CD14-positive monocyte (primary cell): ENCODE measurements at places on chromosomes 16 and 17.

DNA sequence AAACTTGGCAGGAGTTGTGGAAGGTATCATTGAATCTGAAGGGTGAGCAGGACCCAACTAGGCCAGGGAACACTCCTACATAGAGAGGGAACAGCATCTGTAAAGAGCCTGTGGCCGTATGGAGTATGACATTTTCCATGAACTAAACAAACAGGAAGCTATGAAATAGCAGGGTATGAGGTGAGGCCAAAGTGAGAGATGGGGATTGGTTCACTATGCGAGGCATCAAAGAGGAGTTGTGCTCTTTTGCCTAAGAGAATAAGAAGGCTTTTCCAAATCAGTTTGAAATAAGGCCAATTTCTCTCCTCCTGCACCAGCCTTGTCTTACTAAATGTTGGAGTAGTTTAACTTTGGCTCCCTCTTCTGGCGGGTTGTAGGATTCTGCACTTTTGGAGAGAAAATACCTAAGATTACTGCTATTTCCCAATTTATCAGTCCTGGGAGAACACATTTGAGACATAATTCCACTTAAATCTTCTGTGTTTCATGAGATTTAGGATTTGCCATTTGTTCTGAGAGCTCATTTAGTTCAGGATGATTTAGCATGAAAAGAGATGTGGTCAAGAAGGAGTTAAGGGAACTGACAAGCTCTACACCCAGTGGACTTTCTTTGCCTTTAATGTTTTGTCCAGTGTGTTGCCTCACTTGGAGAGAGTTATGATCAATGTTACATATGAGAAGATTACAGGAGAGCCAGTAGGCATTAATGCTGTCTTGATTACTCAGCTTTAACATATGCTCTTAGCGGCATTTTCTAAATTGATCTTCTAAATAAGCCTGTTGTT is 55.4 kb downstream of the TNRC6C start:
- no peak overlapping the region for H3K27ac ChIP-seq
- H3K4me3 ChIP-seq: no peak overlapping the region
- H3K27me3 ChIP-seq: no peaks in the 10 kb centered on the region
- H3K36me3 ChIP-seq: peaks cover 8% of the 10 kb centered on the region
- DNase-seq: peak; percentile 54

- peaks cover 20% of the 10 kb centered on the region for H3K27me3 ChIP-seq
- no peaks in the 10 kb centered on the region for H3K36me3 ChIP-seq
Measured at GRCh38 chr16:89246383-89246902, 28.9 kb downstream of the ZNF778 start.

DNA sequence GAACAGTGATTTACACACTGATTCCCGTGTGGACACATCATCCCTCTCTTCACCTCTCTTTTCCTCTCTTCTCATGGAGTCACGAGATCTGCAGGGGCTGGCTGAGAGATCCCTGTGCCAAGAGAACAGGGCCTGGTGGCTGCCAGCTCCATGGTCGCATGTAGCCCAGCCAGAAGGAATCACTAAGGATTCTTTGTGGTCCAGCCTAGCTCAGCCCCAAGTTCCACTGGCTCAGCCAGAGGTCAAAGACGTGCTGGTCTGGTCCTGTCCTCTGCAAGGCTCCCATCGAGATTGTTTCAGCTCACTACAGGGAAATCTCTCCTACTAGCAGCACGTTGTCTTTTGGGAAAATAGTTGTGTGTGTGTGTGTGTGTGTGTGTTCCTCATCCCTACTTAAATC is 66.4 kb downstream of the NDEL1 start:
- H3K4me1 ChIP-seq: no peaks in the 10 kb centered on the region
- no peak overlapping the region for H3K27ac ChIP-seq
- no peaks in the 10 kb centered on the region for H3K27me3 ChIP-seq
- no peak overlapping the region for H3K4me3 ChIP-seq
- no peaks in the 10 kb centered on the region for H3K36me3 ChIP-seq

GRCh38 chr17:47338026-47338425 is 14.3 kb downstream of the EFCAB13 start:
- no peak for DNase-seq
- H3K27ac ChIP-seq: no peak overlapping the region
- no peak overlapping the region for H3K4me3 ChIP-seq
- no peaks in the 10 kb centered on the region for H3K36me3 ChIP-seq
- H3K4me1 ChIP-seq: peaks cover 5% of the 10 kb centered on the region

GRCh38 chr16:31329671-31330552 is 25.1 kb upstream of the ITGAX start:
- no peaks in the 10 kb centered on the region for H3K4me1 ChIP-seq
- no peak overlapping the region for H3K27ac ChIP-seq
- no peak for DNase-seq

GRCh38 chr16:85017151-85017550 is 5.8 kb upstream of the ZDHHC7 start:
- H3K27ac ChIP-seq: peak overlapping the region; percentile 89
- H3K27me3 ChIP-seq: no peaks in the 10 kb centered on the region
- no peaks in the 10 kb centered on the region for H3K36me3 ChIP-seq
- DNase-seq: peak; percentile 94
- peaks cover 65% of the 10 kb centered on the region for H3K4me1 ChIP-seq

- no peaks in the 10 kb centered on the region for H3K36me3 ChIP-seq
- H3K4me1 ChIP-seq: peaks cover 39% of the 10 kb centered on the region
- peak overlapping the region; percentile 69 for H3K27ac ChIP-seq
- peak; percentile 44 for DNase-seq
- H3K4me3 ChIP-seq: peak overlapping the region; percentile 76
Measured at GRCh38 chr16:79599837-79600637, 500 bp downstream of the MAF start.

GRCh38 chr17:10777890-10778289 is 26.0 kb downstream of the TMEM238L start:
- peaks cover 17% of the 10 kb centered on the region for H3K4me1 ChIP-seq
- DNase-seq: no peak
- H3K27me3 ChIP-seq: no peaks in the 10 kb centered on the region
- H3K36me3 ChIP-seq: no peaks in the 10 kb centered on the region

GRCh38 chr17:63495491-63495890 is 18.6 kb downstream of the ACE start:
- no peaks in the 10 kb centered on the region for H3K4me1 ChIP-seq
- H3K4me3 ChIP-seq: no peak overlapping the region
- no peak overlapping the region for H3K27ac ChIP-seq

- H3K4me1 ChIP-seq: peaks cover 37% of the 10 kb centered on the region
- H3K27ac ChIP-seq: no peak overlapping the region
- peaks cover 4% of the 10 kb centered on the region for H3K36me3 ChIP-seq
- DNase-seq: no peak
- no peaks in the 10 kb centered on the region for H3K27me3 ChIP-seq
- no peak overlapping the region for H3K4me3 ChIP-seq
Measured at GRCh38 chr17:27496971-27497370, 40.7 kb downstream of the KSR1 start.

GRCh38 chr16:73049511-73049910 is 1.6 kb upstream of the ZFHX3 start:
- no peak for DNase-seq
- H3K4me3 ChIP-seq: no peak overlapping the region
- H3K36me3 ChIP-seq: no peaks in the 10 kb centered on the region
- H3K4me1 ChIP-seq: peaks cover 40% of the 10 kb centered on the region
- H3K27ac ChIP-seq: no peak overlapping the region

DNA sequence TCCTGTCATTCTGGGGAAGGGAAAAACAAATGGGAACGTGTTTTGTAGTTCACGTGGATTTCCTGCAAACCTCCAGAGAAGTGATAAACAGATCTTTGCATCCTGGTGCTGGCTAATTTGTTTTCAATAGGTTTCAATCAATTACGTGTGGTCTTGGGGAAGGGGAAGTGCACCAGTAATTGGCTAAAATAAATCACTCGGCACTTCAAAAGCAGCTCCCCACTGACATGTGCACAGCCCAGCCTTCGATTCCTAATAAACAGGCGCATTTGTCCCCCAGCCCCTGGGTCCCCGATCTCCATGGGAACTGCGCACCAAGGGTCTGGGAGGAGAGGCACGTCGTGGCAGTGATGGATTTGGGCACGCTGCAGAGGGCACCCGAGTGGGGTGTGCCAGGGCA is 112.9 kb upstream of the GSE1 start:
- no peaks in the 10 kb centered on the region for H3K36me3 ChIP-seq
- no peaks in the 10 kb centered on the region for H3K4me1 ChIP-seq
- no peak overlapping the region for H3K27ac ChIP-seq
- H3K27me3 ChIP-seq: no peaks in the 10 kb centered on the region

GRCh38 chr17:11928436-11928835 is 68.8 kb downstream of the ZNF18 start:
- H3K27ac ChIP-seq: no peak overlapping the region
- H3K4me1 ChIP-seq: no peaks in the 10 kb centered on the region
- no peaks in the 10 kb centered on the region for H3K27me3 ChIP-seq
- no peak for DNase-seq
- no peaks in the 10 kb centered on the region for H3K36me3 ChIP-seq

GRCh38 chr17:39979893-39980350 is 685 bp upstream of the PSMD3 start:
- H3K4me1 ChIP-seq: peaks cover 31% of the 10 kb centered on the region
- no peaks in the 10 kb centered on the region for H3K27me3 ChIP-seq
- peak overlapping the region; percentile 94 for H3K27ac ChIP-seq

DNA sequence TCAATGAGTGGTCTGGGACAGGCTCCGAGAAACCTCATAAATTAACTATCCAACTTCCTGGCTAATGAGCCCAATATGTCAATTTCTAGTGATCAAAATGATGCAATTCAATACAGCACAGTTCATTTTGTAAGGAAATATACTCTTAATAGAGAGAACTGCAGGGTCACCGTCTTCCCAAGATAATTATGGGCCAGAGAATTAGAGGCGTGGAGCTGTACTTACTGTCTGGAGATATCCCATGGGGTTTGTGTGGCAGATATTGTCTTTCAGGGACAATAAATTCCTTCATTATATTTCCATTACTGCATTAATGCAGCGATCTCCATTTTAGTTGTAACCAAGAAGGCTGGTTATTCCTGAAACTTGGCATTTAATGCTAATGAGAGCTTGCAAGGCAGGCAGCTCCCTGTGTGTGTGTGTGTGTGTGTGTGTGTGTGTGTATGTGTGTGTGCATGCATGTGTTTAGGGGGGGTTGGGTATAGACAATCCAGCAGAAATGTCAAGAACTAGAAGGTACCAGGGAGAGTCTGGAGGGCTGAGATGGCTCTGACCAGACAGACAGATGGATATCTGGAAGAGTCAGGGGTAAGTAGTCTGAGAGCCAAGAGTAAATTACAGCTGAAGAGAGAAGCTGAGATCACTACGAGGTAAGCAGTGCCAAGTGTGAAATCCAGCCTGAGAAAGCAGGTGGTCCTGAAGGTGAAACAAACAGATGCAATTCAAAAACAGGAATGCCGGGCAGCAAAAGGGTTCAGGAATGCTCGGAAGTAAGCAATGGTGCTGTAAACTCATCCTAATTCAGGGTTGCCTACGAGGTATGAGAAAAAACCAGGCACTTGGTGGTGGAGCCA is 393.0 kb downstream of the CA10 start:
- H3K27ac ChIP-seq: no peak overlapping the region
- no peaks in the 10 kb centered on the region for H3K4me1 ChIP-seq
- no peaks in the 10 kb centered on the region for H3K27me3 ChIP-seq
- no peak overlapping the region for H3K4me3 ChIP-seq
- DNase-seq: no peak
- H3K36me3 ChIP-seq: no peaks in the 10 kb centered on the region

GRCh38 chr17:79930877-79931816 is 91.9 kb upstream of the CBX4 start:
- H3K4me3 ChIP-seq: no peak overlapping the region
- no peaks in the 10 kb centered on the region for H3K36me3 ChIP-seq
- DNase-seq: no peak
- peaks cover 11% of the 10 kb centered on the region for H3K4me1 ChIP-seq
- peaks cover 7% of the 10 kb centered on the region for H3K27me3 ChIP-seq

- no peak overlapping the region for H3K4me3 ChIP-seq
- peaks cover 13% of the 10 kb centered on the region for H3K4me1 ChIP-seq
- no peak for DNase-seq
- no peaks in the 10 kb centered on the region for H3K27me3 ChIP-seq
- H3K27ac ChIP-seq: no peak overlapping the region
- no peaks in the 10 kb centered on the region for H3K36me3 ChIP-seq
Measured at GRCh38 chr16:89173174-89173921, 1.8 kb downstream of the CDH15 start.

GRCh38 chr17:45980855-45981254 is 18.2 kb upstream of the STH start:
- no peak overlapping the region for H3K27ac ChIP-seq
- H3K4me1 ChIP-seq: no peaks in the 10 kb centered on the region
- H3K4me3 ChIP-seq: no peak overlapping the region
- H3K36me3 ChIP-seq: no peaks in the 10 kb centered on the region
- H3K27me3 ChIP-seq: no peaks in the 10 kb centered on the region
- DNase-seq: no peak

GRCh38 chr17:5677620-5678019 is 93.3 kb upstream of the NLRP1 start:
- H3K27me3 ChIP-seq: no peaks in the 10 kb centered on the region
- H3K36me3 ChIP-seq: no peaks in the 10 kb centered on the region
- H3K4me1 ChIP-seq: peaks cover 8% of the 10 kb centered on the region
- DNase-seq: no peak

- peaks cover 6% of the 10 kb centered on the region for H3K4me1 ChIP-seq
- no peaks in the 10 kb centered on the region for H3K36me3 ChIP-seq
- H3K4me3 ChIP-seq: no peak overlapping the region
- DNase-seq: no peak
- H3K27me3 ChIP-seq: peaks cover 12% of the 10 kb centered on the region
Measured at GRCh38 chr17:17787568-17787967, 49.2 kb downstream of the SREBF1 start.

- peaks cover 5% of the 10 kb centered on the region for H3K4me1 ChIP-seq
- H3K36me3 ChIP-seq: no peaks in the 10 kb centered on the region
- no peak overlapping the region for H3K27ac ChIP-seq
- no peak for DNase-seq
- no peak overlapping the region for H3K4me3 ChIP-seq
- H3K27me3 ChIP-seq: peaks cover 2% of the 10 kb centered on the region
Measured at GRCh38 chr17:44952946-44953475, 5.4 kb upstream of the KIF18B start.

- no peak overlapping the region for H3K27ac ChIP-seq
- no peak for DNase-seq
- peaks cover 57% of the 10 kb centered on the region for H3K36me3 ChIP-seq
Measured at GRCh38 chr17:82936768-82937171, 96.9 kb upstream of the ZNF750 start.

- H3K27ac ChIP-seq: peak overlapping the region; percentile 92
- peak overlapping the region; percentile 91 for H3K4me3 ChIP-seq
- H3K4me1 ChIP-seq: peaks cover 84% of the 10 kb centered on the region
- no peaks in the 10 kb centered on the region for H3K27me3 ChIP-seq
Measured at GRCh38 chr17:60392845-60393702, 1.1 kb upstream of the USP32 start.

- no peak for DNase-seq
- no peaks in the 10 kb centered on the region for H3K4me1 ChIP-seq
- H3K4me3 ChIP-seq: no peak overlapping the region
- no peak overlapping the region for H3K27ac ChIP-seq
- H3K27me3 ChIP-seq: peaks cover 12% of the 10 kb centered on the region
Measured at GRCh38 chr17:61389670-61390478, 9.8 kb upstream of the TBX2 start.
